ENCODE measurements at places on chromosomes 4 and X.
A peak's percentile ranks its signal among the peaks of the same experiment; 100 is the strongest.

DNA sequence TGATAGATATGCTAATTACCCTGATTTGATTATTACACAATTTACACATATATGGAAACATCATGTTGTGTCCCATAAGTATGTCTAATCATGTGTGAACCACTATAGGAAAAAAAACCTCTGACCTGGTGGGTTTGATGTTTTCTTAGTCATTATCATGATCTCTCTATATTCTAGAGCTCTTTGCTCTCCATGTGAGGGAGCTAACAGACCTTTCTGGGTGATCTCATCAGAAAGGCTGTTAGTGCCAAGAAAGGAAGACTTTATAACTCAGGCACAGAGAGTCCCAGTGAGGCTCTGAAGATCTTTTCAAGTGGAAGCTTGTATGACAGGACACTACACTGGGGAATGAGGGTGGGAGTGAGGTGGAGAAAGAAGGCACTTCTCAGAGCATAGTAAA, 527.7 kb upstream of the MAGEB2 start:
- peak; percentile 65 for DNase-seq

GRCh38 chr4:73770917-73771316, 30.5 kb downstream of the CXCL8 start:
- DNase-seq: no peak

DNA sequence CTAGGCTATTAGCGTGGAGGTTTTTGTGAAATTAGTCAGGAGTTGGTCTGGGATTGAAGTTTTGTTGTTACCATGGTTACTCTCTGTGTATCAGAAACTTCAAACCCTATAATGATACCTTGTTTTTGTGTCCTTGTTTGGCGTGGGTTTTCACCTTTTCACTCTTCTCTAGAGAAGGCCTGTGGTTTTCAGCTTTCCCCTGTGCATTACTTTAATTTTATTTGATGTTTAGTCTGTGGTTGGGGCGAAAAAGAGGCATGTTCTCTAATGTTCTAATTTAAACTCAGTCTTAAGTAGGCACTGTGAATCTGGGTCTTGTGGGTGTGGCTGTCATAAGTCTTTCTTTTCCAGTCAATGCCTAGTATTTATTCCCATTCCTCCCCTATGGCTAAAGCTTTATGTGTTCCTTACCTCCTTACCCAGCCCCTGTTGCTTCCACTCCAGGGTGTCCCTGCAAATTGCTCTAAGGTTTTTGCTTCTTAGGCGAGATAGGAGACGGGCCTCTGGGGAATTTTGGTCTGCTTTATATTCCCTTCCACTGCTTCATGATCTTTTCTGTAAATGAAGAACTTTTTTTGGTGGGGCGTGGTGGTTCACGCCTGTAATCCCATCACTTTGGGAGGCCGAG, 326.3 kb upstream of the ZCCHC13 start:
- no peak for DNase-seq

GRCh38 chrX:49071877-49072711, 1.7 kb downstream of the PRAF2 start:
- DNase-seq: peak; percentile 62

DNA sequence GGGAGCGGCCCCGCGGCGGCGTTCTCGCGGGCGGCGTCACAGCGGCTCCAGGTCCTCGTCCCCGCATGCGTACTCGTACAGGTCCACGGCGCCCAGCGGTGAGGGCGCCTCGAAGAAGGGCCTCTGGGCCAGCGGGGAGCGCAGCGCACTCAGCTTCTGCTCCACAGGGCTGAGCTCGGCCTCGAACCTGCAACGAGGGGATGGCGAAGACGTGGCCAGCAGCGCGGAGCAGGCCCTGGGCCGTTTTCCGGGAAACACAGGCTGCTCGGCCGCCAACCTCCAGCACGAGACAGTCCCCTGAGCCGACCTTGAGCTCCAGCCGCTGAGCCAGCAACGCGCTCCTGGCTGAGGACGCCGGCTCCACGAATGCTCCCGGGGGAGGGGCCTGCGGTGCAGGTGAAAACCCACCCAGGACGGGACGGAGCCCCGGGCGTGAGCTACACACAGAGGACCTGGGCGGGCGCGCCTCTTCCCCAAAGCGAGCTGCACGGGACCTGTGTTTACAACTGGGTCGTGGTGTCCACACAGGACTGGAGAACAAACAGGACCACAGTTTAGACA, 15.8 kb upstream of the GTPBP6 start:
- no peak for DNase-seq

All from fibroblast of skin of right quadriceps (primary cell).